H54 (cell line): ENCODE measurements at places on chromosomes 5 and 9.

DNA sequence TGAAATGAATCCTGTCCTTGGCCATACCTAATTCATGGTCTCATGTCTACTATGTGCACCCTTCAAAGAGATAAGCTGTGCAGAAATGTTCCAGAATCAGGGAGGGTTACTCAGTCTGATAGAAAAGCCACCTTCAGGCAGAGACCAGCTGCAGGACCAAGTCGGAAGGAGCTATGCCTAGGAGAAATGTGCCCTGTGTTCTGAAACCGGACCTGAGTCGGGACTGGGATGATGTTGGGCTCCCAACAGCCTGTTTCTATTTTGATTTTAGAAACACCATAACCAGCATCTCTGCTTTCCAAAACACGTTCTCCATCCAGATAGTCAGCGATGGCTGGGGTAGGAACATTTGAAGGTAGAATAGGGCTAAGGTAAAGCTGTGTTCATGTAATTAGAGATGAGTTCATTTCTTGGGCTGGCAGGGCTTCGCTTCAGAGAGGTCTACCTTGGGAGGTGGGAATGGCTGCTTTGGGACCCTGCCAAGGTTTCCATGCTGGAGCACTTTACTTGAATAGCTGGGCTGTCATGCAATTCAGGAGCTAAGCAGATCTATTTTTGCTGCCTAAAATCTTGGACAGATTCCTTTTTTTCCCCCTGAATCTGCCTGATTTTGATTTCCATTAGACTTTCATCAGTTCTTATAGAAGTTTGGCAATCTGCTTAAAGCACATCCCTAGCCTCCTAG, 2.8 kb downstream of the ADCY2 start:
- no peak for DNase-seq

GRCh38 chr5:173327948-173328843, at the start of gene STC2:
Gene STC2 (minus strand): TSS chr5:173328414. CDS start chr5:173328193, 221 bp downstream.
- peak; percentile 68 for DNase-seq

DNA sequence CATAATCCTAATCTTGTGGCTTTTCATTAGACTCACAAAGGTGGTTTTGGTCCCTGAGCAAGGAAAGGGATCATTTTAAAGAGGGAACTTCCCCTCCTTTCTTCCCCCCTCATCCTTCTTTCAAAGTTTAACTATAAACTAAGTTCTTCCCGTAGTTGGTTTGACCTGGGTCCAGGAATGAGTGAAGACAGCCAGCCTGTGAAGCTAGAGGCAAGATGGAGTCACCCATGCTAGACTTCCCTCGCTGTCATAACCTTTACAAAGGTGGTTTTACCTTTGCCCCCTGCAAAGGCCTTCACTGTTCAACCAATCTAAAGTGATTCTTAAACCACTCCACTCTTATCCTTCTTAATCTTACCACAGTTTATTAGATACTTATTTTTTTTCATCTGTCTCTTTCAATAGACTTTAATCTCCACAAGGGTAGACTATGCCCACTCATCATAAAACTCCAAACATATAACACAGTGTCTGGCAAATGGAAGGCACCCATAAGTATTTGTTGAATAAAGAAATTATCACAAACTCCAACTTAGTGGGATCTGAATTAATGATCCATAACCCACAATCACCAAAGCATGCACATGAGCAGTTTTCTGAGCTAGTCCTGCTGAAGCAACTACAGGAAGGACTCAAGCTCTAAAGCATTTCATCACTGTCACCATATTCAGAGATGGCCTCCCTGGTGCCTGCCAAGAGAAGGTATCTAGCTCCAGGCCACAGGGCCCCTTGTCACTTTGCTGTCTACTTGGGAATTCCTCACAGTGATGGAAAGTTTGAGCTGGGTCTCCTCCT, 369.0 kb downstream of the SPOCK1 start:
- no peak for DNase-seq

DNA sequence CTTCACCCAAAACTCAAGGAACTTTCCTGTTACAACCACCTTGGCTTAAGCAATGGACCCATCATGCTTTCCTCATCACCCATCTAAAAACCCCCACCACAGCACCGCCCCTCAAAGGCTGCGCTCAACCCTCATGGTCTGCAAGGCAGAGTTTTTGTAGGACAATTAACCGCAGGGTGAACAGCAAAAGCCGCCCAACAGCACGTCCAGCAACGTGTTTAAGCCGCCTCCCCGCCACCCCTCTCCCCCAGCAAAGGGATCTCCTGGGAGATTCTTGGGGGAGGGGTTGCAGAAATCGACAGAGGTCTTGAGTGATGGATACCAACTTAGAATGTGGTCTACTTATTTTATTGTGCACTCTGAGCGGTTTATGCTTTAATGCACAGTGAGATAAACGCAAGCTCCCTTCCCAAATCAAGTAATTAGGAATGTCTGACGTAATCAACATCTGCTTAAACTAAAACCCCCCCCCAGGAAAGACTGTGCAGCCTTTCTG, 1.9 kb downstream of the ROR2 start:
- no peak for DNase-seq
